Muscle of leg (tissue), 16 donors: ENCODE measurements at places on chromosomes 11 and 22. TPM values are rescaled to one million over a fixed set of nuclear protein-coding genes. Genes with fewer than 3 reads are reported as not detected.

- H3K36me3 ChIP-seq, result peaks cover 11% of the 10 kb centered on the region
- peak; percentile 49 for DNase-seq
- no peaks in the 10 kb centered on the region for H3K27me3 ChIP-seq
- no peak overlapping the region for H3K4me3 ChIP-seq
- no peak overlapping the region for H3K27ac ChIP-seq
Observed at GRCh38 chr11:19879307-19880087, 166.9 kb downstream of the NAV2 start.

DEUP1 gene
- 0.04 TPM for total RNA-seq

GRCh38 chr11:18132341-18132740 is at the start of gene MRGPRX3:
Gene MRGPRX3 (plus strand): TSS chr11:18132571. CDS start chr11:18137203, 4,632 bp downstream.
- no peaks in the 10 kb centered on the region for H3K36me3 ChIP-seq
- DNase-seq, result no peak
- H3K27ac ChIP-seq, result no peak within 1 kb of the TSS

DNA sequence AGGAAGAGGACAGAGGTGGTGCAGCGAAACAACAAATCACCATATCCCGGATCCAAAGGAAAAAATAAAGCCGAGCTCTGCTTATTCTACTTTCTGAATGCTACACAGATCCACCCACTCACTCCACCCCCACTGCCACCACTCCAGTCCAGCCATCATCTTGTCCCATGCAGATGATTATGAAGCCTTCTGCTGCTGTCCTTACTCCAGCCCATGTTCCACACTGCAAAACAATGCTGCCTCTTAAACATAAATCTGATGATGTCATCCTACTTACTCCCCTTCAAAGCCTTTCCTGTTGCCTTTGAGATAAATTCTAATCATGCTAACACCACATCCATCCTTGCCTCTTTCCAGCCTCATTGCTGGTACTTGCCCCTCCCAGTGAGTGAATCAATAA is 6.5 kb upstream of the DRD2 start:
- H3K4me1 ChIP-seq, result no peaks in the 10 kb centered on the region
- H3K27ac ChIP-seq, result no peak overlapping the region
- peaks cover 13% of the 10 kb centered on the region for H3K27me3 ChIP-seq
- no peak overlapping the region for H3K4me3 ChIP-seq
- DNase-seq, result no peak

DNA sequence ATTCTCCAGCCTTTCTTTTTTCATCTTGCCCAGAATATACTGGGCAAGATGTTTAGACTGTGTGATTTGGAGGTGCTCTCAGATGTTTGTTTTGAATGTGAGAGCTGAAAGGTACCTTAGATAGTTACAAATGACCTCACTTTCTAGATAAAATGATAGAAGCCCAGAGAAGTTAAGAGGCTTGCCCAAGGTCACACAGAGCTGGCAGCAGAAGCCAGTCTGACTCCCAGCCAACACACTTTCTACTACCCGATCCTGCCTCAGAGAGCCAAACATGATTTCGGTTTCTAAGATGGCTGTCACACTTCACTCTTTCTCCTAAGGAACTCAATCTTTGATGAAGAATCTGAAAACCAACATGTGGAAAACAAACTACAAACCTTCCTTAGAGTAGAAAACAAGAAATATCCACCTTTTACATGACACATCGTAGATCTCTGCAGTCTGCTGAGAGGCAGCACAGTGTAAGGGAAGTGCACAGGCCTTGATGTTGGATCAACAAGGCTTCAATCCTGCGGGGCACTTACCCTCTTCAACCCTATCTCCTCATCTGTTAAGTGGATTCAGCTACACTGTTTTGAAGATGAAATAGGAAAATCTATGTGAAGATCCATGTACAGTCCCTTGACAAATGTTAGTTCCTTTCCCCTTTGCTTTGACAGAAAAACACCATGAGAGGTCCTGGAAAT is 58.6 kb downstream of the SYTL2 start:
- H3K36me3 ChIP-seq, result no peaks in the 10 kb centered on the region
- H3K4me3 ChIP-seq, result no peak overlapping the region
- no peak for DNase-seq

DNA sequence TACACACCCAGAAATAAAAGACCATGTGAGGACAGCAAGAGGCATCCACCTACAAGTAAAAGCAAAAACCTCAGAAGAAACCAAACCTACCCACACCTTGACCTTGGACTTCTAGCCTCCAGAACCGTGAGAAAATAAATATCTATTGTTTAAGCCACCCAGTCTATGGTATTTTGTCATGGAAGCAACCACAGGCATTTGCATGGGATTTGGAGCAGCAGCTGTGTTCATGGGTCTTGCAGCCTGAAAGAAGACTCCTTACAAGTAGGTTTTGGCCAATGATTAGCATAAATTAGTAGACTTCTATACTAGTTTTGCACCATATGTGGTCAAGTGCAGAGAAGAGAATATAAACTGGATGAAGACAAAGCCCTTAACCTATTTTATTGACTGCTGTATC is 27.9 kb downstream of the FSHB start:
- no peaks in the 10 kb centered on the region for H3K4me1 ChIP-seq
- H3K27ac ChIP-seq, result no peak overlapping the region
- H3K27me3 ChIP-seq, result no peaks in the 10 kb centered on the region
- no peaks in the 10 kb centered on the region for H3K36me3 ChIP-seq

DNA sequence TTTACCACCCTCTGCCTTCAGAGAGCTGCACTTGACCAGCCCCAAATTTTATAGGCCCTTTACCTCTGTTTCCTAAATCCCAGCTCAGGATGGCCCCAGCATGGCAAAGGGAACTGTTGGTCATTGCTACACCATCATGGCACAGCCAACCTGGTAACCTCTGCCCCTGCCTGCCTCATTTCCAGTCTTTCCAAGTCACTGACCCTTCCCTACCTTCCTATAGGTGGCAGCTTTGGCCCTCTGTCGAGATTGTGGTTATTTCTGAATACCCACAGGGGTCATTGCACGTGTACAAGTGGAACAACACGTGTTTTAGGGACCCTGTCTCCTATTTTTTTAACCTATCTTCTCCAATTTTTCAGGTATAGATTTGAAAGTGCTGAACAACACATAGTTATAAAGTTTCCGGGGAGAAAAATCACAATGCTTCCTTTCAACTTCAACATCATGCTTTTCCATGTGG is 2.8 kb downstream of the GALNT18 start:
- no peak for DNase-seq
- H3K27me3 ChIP-seq, result peaks cover 24% of the 10 kb centered on the region
- H3K36me3 ChIP-seq, result no peaks in the 10 kb centered on the region

DNA sequence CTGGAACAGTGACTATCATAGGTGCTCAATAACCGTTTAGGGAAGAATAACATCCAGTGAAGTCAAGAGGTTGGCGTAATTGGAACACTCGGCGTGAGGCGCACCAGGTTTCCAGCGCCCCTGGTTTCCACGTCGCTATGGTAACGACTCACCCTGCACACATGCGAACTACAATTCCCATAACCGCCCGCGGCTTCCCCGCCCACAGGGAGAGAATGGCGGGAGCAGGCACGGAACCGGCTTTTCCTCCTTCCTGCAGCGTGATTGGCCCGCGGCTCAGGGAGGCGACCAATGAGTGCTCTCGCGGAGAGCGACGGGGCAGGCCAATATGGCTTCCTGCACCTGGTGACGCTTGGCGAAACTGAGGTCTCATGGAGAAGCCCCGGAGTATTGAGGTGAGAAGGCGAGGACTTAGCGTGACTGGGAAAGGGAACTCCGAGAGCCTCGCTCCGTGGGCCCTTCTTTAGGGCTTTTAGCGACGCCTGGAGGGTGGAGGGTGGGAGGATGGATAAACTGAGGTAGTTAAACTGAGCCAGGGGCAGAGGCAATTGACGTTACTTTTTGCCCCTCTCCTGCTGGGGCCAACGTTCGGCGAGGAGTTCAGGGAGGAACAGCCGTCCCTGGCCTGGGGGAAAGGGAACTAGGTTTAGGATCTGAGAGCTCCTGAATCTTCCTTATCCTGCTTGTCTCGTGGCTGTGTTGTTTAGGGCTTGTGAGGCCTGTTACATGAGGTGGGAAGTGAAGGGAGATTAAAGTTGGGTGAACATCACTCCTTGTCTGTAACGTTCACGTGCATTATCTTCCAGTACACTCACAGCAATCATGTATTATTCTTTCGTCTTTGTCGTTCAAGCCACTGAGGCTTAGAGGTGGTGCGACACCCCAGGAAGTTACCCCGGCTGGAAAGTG is at the start of gene L3MBTL2:
TSS of gene L3MBTL2 (plus strand) at position 321 of the 909 bp plus-strand sequence. CDS start at position 372, 51 bp downstream.
- H3K27me3 ChIP-seq, result peaks cover under 1% of the 10 kb centered on the region
- DNase-seq, result peak; percentile 98
- peaks cover 6% of the 10 kb centered on the region for H3K36me3 ChIP-seq
- peaks cover 10% of the 10 kb centered on the region for H3K4me1 ChIP-seq
- peak within 1 kb of the TSS; percentile 98 for H3K4me3 ChIP-seq

DNA sequence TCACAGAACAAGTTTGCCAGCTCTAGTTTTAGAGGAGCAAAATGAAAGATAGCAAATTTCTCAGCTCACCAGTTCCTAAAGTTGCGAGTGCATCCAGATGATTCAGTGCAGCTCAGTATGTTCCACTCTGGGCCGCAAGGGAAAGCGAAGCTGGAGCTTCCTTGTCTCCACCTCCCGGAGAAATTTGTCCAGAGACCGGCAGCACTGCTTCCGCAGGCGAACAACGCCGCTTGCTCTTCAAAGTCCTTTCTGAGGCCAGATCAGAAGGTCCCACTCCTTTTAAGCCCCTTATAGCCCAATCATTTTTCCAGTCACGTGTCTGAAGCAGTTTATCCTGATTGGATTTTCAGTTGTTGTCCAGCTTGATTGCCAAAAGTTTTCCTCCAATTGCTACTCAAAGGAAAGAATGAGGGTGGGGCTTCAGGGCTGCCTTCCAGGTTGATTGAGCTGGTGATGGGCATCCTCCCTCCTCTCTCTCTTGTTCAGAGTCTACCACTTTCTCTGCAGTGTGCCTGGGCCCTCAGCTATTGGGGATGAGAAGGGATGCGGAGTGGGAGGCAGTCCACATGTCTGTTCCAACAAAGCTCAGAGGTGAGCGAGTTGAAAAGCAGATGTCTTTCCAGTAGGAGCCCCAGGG is at the start of gene ZNF280A:
TSS of gene ZNF280A (minus strand) at position 251 of the 637 bp plus-strand sequence. CDS start 4,640 bp downstream, outside the sequence.
- no peak within 1 kb of the TSS for H3K4me3 ChIP-seq
- H3K27me3 ChIP-seq, result peaks cover 3% of the 10 kb centered on the region
- no peak within 1 kb of the TSS for H3K27ac ChIP-seq
- no peaks in the 10 kb centered on the region for H3K36me3 ChIP-seq
- DNase-seq, result peak; percentile 43

DNA sequence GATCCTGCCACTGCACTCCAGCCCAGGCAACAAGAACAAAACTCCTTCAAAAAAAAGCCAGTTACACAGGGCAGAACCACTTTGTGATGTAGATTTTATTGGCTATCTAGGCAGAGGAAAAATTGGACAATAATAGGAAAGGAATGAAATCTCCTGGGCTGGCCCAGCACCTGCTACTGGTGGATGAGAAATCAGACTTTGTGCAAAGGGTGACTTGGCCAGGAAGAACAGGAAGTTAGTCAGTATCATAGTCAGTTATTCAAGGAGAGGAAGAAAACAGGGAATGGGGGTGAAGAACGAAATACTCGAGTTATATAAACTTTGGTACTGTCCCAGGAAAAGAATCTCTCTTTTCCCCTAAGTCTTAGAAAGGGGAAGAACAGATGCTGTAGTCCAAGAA is 11.0 kb upstream of the SPTBN2 start:
- H3K27me3 ChIP-seq, result peaks cover 4% of the 10 kb centered on the region
- no peak for DNase-seq
- H3K36me3 ChIP-seq, result no peaks in the 10 kb centered on the region
- H3K27ac ChIP-seq, result no peak overlapping the region

- H3K4me1 ChIP-seq, result peaks cover 9% of the 10 kb centered on the region
- H3K27ac ChIP-seq, result no peak overlapping the region
- peak overlapping the region; percentile 51 for H3K4me3 ChIP-seq
- no peaks in the 10 kb centered on the region for H3K36me3 ChIP-seq
- peak; percentile 82 for DNase-seq
- H3K27me3 ChIP-seq, result peaks cover 53% of the 10 kb centered on the region
Observed at GRCh38 chr11:8018484-8019313, 31.6 kb downstream of the EIF3F start.

DNA sequence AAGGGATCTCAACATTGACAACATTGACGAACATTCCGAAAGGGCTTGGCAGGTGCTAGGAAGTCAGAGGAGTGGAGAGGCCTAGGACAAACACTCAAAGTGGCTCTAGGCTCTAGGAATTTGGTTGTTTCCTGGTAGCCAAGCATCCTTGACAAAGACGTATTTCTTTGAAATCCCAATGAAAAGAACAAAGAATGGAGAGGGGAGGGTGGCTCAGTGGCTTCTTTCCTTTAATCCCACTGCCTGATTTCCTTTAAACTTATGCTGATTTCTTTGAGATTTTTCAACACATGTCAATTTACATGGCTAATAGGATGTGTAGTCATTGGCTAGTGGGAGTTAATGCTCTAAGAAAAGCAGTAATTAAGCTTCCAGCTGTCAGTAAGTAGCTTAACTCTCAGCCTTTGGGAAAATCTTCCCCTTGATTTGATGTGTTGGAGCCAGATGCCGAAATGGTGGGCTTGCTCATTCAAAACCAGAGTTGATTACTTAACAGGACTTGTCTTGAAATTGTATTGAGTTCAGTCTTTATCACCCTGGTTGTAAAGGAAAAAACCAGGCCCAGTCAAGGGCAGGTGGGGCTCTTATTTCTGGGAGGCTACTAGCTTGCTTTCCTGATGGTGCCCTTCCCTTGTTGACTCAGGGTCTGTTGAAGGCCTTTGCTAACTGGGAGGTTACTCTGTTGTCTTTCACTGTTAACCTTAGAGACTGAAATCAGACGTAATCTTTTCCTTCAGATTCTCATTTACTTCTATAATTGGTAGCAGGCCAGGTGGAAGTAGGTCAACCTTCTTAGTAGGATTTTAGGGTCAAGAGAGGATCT is 44.6 kb upstream of the SORL1-AS1 start:
- H3K27me3 ChIP-seq, result no peaks in the 10 kb centered on the region
- DNase-seq, result no peak
- no peaks in the 10 kb centered on the region for H3K36me3 ChIP-seq
- H3K4me1 ChIP-seq, result no peaks in the 10 kb centered on the region

DNA sequence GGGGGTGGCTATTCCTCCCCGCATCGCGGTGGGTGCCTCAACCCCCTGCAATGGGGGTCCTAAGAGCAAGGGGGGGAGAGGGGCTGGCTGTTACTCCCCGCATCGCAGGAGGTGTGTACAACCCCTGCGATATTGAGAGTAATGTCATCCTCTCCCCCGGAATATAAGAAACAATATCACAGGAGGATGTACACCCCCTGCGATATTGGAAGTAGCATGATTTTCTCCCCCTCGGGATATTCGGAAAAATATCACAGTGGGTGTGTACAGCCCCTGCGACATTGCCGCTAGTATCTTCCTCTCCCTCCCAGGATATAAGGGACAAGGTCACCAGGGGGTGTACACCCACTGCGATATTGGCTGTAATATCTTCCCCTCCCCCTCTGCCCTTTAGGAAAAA is 22.5 kb upstream of the APOL5 start:
- DNase-seq, result no peak
- peaks cover 6% of the 10 kb centered on the region for H3K4me1 ChIP-seq
- H3K36me3 ChIP-seq, result no peaks in the 10 kb centered on the region
- no peaks in the 10 kb centered on the region for H3K27me3 ChIP-seq
- H3K4me3 ChIP-seq, result no peak overlapping the region
